Endothelial cell of coronary artery (primary cell): ENCODE measurements at places on chromosomes 7 and 10. TPM values are rescaled to one million over a fixed set of nuclear protein-coding genes. Genes with fewer than 3 reads are reported as not detected.

The CLCN1 gene
- total RNA-seq: not detected in 2 replicates

The PIK3AP1 gene
- under 0.01 and 0.18 TPM in 2 replicates for total RNA-seq

The FAM131B gene
- total RNA-seq: 0.66 and 1.4 TPM in 2 replicates

The UPK3B gene
- total RNA-seq: 0.27 TPM in 1 of 2 replicates, not detected in the other

The PPP1R17 gene
- not detected in 2 replicates for total RNA-seq

The SPACDR gene
- total RNA-seq: 1.3 and 1.9 TPM in 2 replicates

The ANKRD2 gene
- total RNA-seq: 0.36 and 0.56 TPM in 2 replicates

The AKR1C3 gene
- total RNA-seq: 40.1 and 53.4 TPM in 2 replicates

The SH2D4B gene
- total RNA-seq: 0.09 TPM in 2 replicates

The CAV1 gene
- total RNA-seq: 1,559 and 1,629 TPM in 2 replicates

The SUGCT gene
- total RNA-seq: 3.1 and 3.4 TPM in 2 replicates

The GIMAP1 gene
- 12.9 and 14.3 TPM in 2 replicates for total RNA-seq

The PON3 gene
- total RNA-seq: 0.09 and 0.66 TPM in 2 replicates

The PALS2 gene
- total RNA-seq: 21.1 and 26.8 TPM in 2 replicates

The UNCX gene
- total RNA-seq: not detected in 2 replicates

The TRIP6 gene
- 64.1 and 73.1 TPM in 2 replicates for total RNA-seq

The ENTPD7 gene
- total RNA-seq: 18.4 and 19.2 TPM in 2 replicates

The ADCY1 gene
- 0.19 and 0.54 TPM in 2 replicates for total RNA-seq

The TLX1 gene
- 0.18 TPM in 1 of 2 replicates, not detected in the other for total RNA-seq

The SCIN gene
- 0.09 TPM in 1 of 2 replicates, not detected in the other for total RNA-seq

The HMX3 gene
- total RNA-seq: not detected in 2 replicates

The CRHR2 gene
- total RNA-seq: not detected in 2 replicates

The BAIAP2L1 gene
- total RNA-seq: 0.27 and 0.47 TPM in 2 replicates

The PCDH15 gene
- total RNA-seq: under 0.01 TPM in 1 of 2 replicates, not detected in the other
